ENCODE measurements at places on chromosomes 2 and 18. TPM values are rescaled to one million over a fixed set of nuclear protein-coding genes. Genes with fewer than 3 reads are reported as not detected.

The REL gene
- total RNA-seq, result 19.9 TPM

The NFATC1 gene
- 4.4 TPM for total RNA-seq

- no peak for DNase-seq
Observed at GRCh38 chr2:47494267-47495130, 91.5 kb downstream of the MSH2 start.

The AP1S3 gene
- 7.0 TPM for total RNA-seq

DNA sequence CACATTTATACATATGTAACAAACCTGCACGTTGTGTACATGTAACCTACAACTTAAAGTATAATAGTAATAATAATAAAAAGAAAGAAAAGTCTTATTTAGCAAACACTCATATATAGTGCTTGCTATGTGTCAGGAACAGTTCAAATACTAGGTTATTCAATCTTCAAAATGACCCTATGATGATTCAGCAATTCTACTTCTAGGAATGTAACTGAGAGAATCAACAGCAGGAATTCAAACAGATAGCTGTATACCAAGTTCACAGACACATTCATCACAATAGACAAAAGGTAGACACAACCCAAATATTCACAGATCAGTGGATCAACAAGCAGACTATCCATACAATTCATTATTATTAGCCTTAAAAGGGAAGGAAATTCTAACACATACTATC, 69.5 kb downstream of the MYO5B start:
- DNase-seq, result no peak

- no peak for DNase-seq
Observed at GRCh38 chr2:71811157-71811556, 336.5 kb downstream of the CYP26B1 start.

Measured in left colon (tissue), 2 donors.